PC-3 (cell line): ENCODE measurements at places on chromosomes 12 and 14. TPM values are rescaled to one million over a fixed set of nuclear protein-coding genes. Genes with fewer than 3 reads are reported as not detected.

DNA sequence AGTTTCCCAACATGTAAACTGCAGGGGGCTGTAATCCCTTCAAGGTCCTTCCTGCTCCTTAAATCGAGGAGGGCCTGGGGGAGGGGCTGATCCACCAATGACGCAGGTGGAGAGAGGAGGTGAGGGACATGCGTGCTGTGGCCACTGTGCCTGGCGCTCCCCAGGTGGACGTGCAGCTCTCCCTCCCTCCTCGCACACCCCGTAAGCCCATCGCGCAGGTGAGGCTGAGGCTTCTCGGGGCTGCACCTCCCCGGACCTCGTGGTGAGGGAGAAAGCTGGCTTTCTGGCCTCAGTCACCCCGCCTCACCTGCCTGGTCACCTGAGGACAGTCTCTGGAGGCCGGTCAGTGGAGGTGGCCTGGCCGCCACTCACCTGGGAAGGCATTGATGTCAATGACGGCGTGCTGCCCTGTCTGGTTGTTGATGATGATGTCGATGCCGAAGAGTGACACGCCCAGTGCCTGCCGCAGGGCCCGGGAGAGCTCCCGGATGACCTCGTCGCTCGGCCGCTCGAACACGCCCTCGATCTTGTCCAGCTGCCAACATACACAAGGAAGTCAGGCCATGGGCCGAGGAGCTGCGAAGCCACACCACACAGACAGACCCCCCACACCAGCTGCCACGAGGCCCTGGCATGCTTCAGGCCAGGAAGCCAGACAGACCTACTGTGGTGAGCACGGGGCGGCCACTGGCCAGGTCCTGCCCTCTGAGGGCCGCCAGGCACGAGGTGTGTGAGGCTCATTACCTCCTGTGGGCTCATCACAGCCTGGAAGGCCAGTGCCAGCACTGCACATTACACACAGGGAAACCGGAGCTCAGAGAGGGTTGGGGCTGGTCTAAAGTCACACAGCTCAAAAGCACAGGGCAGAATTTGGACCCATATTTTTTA lies 23.3 kb downstream of the CHGA start:
- H3K4me1 ChIP-seq, result peaks cover 10% of the 10 kb centered on the region
- H3K4me3 ChIP-seq, result no peak overlapping the region
- no peaks in the 10 kb centered on the region for H3K27me3 ChIP-seq
- peak; percentile 80 for DNase-seq
- no peaks in the 10 kb centered on the region for H3K36me3 ChIP-seq
- H3K27ac ChIP-seq, result peak overlapping the region; percentile 52

RNFT2 gene
- total RNA-seq, result 12.6 and 15.8 TPM in 2 replicates

- H3K4me3 ChIP-seq, result no peak overlapping the region
- no peak for DNase-seq
- no peak overlapping the region for H3K27ac ChIP-seq
- no peaks in the 10 kb centered on the region for H3K4me1 ChIP-seq
- no peaks in the 10 kb centered on the region for H3K27me3 ChIP-seq
These were observed 3.2 kb downstream of the USP44 start for GRCh38 chr12:95548056-95548538.

ADAMTS20 gene
- total RNA-seq, result 1.0 and 1.6 TPM in 2 replicates

- H3K27ac ChIP-seq, result no peak overlapping the region
- DNase-seq, result no peak
- H3K36me3 ChIP-seq, result no peaks in the 10 kb centered on the region
These were observed 14.8 kb upstream of the PPTC7 start for GRCh38 chr12:110597885-110598284.

GRCh38 chr12:31326736-31327659 lies 1.0 kb upstream of the SINHCAF start:
- H3K4me3 ChIP-seq, result peak overlapping the region; percentile 100
- no peak overlapping the region for H3K27ac ChIP-seq
- no peaks in the 10 kb centered on the region for H3K36me3 ChIP-seq
- DNase-seq, result no peak
- peaks cover 11% of the 10 kb centered on the region for H3K4me1 ChIP-seq

DNA sequence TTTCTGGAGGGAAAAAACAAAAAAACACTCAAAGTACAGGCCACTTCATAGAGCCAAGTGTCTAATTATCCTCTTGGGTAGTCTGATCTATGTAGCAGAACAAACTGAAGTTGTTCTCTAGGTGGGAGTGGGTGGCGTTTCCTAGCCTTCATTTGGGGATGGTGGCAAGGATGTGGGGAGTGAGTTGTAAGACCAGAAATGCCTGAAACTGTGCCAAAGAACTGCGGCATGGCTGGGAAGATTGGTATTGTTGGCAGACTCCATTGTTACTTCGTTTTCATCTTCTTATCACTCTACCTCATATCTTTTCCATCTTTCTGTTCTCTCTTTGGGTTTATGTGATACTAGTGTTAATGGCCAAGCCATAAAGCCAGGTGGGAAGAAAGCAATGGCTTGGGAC lies 177.3 kb upstream of the DDHD1 start:
- peaks cover 30% of the 10 kb centered on the region for H3K4me1 ChIP-seq
- no peaks in the 10 kb centered on the region for H3K27me3 ChIP-seq
- no peak overlapping the region for H3K27ac ChIP-seq

DNA sequence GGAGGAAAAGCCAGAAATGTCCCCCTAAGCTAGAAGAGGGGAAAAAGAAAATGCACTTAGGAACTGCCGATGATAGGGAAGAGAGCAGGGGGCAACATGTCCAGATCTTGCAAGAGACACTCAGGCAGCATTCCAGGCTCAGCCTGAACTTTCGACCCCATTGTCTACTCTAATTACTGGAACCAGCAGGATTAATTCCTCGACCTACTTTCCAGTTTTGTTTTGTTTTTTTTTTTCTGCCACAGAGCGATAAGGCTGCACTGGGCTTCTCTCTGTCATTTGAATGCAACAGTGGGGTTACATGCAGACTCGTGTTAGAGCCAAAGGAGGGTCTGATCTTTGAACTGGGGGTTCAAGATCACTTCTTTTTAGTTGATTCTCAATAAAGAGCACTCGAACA lies 68.7 kb upstream of the MED13L start:
- H3K27me3 ChIP-seq, result no peaks in the 10 kb centered on the region
- DNase-seq, result no peak
- H3K4me3 ChIP-seq, result no peak overlapping the region
- H3K27ac ChIP-seq, result no peak overlapping the region

DNA sequence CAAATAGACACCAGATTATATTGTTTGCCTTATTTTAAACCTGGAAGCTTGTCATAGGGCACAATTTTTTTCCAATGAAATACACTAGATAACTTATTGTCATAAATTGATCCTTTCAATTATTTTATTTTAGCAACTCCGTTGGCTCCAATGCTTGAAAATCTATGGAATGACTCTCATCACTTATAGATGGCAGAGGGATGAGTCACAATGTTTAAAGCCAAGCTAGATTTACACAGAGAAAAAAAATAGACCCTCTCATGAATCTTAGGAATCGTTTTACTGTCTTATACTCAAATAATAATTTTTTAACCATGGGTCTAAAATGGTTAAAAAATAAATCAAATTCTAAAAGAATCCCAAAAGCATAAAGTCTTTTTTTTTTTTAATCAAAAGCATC lies 1276.6 kb upstream of the FLRT2 start:
- no peak overlapping the region for H3K27ac ChIP-seq
- no peaks in the 10 kb centered on the region for H3K4me1 ChIP-seq
- peak; percentile 14 for DNase-seq

ATP5MC2 gene
- 244 and 322 TPM in 2 replicates for total RNA-seq

DNA sequence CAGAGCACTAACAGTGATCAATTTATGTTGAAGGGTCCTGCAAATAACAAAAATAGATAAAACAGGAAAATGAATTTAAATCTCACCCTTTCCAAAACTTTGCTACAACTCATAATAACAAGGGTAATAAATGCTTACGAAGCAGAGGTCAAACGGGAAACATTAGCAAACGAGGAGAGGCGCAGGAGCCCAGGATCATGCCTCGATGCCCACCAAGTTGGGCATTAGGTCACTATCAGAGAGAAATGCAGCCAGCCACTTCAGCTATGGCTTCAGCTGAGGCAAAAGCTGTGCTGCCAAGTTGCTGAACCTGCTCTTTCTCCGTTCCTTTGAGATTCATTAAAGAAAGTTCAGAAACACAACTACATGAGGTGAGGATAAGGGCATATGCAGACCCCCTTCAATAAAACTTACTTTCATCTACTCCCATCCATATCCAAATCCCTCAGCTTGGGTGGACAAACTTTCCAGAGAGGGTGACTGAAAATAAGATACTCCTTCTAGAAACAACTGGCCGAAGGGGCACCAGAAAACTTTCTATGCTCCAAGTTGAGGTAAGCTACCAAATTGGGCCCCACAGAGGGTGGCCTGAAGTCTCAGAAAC lies 7.9 kb downstream of the NKX2-1 start:
- H3K4me3 ChIP-seq, result no peak overlapping the region
- no peak for DNase-seq
- no peaks in the 10 kb centered on the region for H3K4me1 ChIP-seq
- H3K27ac ChIP-seq, result no peak overlapping the region
- H3K27me3 ChIP-seq, result peaks cover 73% of the 10 kb centered on the region
- no peaks in the 10 kb centered on the region for H3K36me3 ChIP-seq

LTBP2 gene
- total RNA-seq, result 17.4 and 18.1 TPM in 2 replicates

DNA sequence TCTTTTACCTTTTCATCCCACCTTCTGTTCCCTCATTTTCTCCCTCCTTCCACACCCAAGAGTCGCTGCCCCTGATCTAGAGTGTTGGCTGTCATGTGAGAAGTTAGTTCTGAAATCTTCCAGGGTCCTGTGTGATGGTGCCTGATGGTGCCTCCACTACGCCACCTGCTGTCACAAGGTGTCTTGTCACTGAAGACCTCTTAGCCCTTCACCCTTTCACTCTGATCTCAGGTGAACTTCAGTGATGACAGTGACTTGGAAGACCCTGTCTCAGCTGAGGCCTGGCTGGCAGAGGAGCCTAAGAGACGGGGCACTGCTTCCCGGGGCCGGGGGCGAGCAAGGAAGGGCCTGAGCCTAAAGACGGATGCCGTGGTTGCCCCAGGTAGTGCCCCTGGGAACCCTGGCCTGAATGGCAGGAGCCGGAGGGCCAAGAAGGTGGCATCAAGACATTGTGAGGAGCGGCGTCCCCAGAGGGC lies 7.6 kb upstream of the PFDN5 start:
- H3K36me3 ChIP-seq, result peaks cover 44% of the 10 kb centered on the region
- no peak overlapping the region for H3K27ac ChIP-seq
- H3K4me1 ChIP-seq, result peaks cover 29% of the 10 kb centered on the region
- H3K4me3 ChIP-seq, result no peak overlapping the region
- DNase-seq, result peak; percentile 68

GRCh38 chr14:58540749-58541632 lies 96.8 kb upstream of the DACT1 start:
- H3K27ac ChIP-seq, result peak overlapping the region; percentile 42
- peaks cover 30% of the 10 kb centered on the region for H3K4me1 ChIP-seq
- no peaks in the 10 kb centered on the region for H3K27me3 ChIP-seq
- H3K4me3 ChIP-seq, result no peak overlapping the region

DNA sequence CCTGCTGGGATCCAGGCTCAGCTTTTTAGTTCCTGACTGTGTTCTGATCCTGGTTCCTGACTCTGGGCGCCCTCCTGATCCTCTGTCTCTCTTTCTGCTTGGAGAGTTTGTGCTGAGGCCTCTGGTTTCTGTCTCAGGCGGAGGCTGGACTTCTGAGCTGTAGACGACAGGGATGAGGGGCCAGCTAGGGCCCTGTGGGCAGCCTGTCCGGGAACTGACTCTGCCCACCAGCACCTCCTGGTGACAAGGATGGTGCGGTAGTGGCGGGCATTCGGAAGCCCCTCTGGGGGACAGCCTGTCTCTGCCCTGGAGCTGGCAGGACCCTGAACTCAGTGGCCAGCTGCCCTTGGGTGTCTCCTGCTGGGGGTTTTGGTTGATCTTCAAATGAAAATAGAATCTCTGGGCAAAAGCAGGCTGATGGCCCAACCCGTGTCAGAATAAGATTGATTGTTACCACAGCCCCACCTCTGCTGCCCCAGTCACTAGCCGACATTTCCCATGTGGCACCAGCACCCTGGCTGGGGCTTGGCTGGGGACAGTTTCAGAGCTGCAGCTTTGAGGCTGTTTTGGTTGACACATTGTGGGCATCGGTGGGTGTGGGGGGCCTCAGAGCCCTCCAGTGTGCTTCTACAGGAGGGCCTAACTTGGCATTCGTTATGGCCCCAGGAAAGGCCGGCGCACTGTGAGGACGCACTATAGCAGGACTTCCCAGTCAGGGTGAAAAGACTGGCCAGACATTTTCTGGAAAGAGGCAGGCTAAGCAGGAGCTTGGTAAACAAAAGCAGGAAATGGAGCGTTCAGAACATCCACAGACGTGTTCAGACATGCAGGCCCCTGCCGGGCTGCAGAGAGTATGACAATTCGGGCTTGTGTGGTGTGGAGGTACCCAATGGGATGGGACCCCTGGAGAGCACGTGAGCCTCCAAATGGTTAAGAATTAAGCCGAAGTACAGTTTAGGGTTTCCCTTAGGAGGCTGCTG lies 16.2 kb downstream of the KRT80 start:
- H3K4me3 ChIP-seq, result no peak overlapping the region
- H3K27ac ChIP-seq, result no peak overlapping the region
- no peaks in the 10 kb centered on the region for H3K27me3 ChIP-seq

DNA sequence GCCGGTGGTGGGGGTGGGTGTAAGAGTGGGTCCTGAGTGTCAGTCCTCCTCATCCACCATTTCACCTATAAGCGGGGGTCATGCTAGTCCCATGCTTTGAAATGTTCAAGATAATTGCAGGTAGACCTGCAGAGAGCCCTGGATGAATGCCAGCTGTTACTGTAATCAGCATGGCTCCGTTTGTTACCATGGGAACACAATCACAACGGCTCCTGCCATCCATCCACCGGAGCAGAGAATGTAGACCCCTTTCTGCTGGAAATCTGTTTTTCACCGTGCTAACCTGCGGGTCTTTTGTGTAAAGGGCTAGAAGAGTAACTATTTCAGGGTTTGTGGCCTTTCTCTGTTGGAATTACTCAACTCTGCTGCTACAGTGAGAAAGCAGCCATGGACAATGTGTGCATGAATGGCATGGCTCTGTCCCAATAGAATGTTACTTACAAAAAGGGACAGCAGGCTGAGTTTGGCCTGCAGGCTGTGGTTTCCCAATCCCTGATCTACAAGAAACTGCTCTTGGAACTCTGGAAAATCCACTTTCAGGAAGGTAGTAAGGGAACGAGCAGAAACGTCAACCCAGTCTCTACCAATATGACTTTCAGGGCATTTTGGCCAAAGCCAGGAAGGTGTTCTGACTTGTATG lies 36.1 kb downstream of the KCTD10 start:
- H3K27ac ChIP-seq, result no peak overlapping the region
- H3K36me3 ChIP-seq, result no peaks in the 10 kb centered on the region
- H3K27me3 ChIP-seq, result no peaks in the 10 kb centered on the region
- DNase-seq, result no peak

OR4E2 gene
- not detected in 2 replicates for total RNA-seq

GRCh38 chr12:69368171-69368570 lies 8.6 kb downstream of the YEATS4 start:
- no peak overlapping the region for H3K4me3 ChIP-seq
- H3K4me1 ChIP-seq, result no peaks in the 10 kb centered on the region
- no peak overlapping the region for H3K27ac ChIP-seq

VWF gene
- not detected in 2 replicates for total RNA-seq

CCDC177 gene
- total RNA-seq, result not detected in 2 replicates

- H3K4me3 ChIP-seq, result no peak overlapping the region
- peaks cover 19% of the 10 kb centered on the region for H3K4me1 ChIP-seq
- peaks cover 16% of the 10 kb centered on the region for H3K36me3 ChIP-seq
- no peak overlapping the region for H3K27ac ChIP-seq
These were observed 46.8 kb downstream of the MOK start for GRCh38 chr14:102258136-102258535.

TMEM30B gene
- 70.6 and 85.3 TPM in 2 replicates for total RNA-seq

GRCh38 chr12:22229652-22230279 lies 104.7 kb downstream of the ST8SIA1 start:
- no peak for DNase-seq
- H3K27me3 ChIP-seq, result peaks cover 12% of the 10 kb centered on the region; the same call in 1 of the 2 replicates
